ENCODE measurements at places on chromosomes 5 and 9.

DNA sequence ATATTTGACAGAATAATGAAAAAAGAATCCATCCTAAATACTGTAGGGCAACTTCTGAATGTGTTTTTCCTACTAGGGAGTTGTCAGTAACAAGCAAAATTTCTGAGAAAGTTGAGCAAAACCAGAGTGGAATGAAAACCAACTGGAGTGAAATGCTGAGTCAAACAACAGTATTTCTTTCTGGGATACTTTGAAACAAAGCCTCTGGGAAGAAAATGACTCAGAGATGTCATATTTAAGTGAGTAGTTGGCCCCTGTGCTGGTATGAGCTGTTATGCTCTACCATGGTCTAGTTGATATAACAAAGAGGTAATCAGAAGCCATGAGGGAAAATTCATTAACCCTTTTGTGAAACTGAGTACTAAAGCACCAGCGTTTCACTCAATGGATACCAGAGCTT is 372.1 kb upstream of the C9orf72 start:
- no peak for DNase-seq

GRCh38 chr5:125207856-125208255 is 461.4 kb upstream of the ZNF608 start:
- DNase-seq, result no peak

DNA sequence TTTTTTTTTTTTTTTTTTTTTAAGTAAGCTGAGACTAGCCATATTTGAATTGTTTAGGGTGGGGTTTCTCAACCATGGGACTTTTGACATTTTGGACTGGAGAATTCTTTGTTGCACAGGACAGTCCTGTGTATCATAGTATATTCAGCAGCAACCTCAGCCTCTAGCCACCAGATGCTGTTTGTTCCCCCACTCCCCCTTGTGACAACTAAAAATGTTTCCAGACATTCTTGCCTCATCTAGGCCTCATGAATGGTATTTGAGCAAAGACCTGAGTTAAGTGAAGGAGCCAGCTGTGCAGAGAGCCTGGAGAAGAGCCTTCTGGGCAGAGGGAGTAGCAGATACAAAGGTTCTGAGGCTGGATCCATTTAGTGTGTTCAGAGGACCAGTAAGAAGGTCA is 155.9 kb downstream of the SGCD start:
- no peak for DNase-seq

DNA sequence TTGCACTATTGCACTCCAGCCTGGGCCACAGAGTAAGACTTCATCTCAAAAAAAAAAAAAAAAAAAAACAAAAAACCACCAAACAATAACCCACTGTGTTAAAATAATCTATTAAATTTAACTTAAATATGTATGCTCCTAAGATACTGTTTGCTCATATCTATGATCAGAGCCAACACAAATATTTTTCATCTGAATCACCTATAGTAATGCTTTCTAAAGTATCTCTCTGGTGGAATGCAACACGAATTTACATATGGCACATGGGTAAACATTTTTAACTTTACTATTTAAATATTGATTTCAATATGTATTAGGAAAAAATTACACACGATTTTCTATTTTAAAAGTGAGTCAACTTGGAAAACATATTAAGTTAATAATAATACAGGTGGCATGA is 196.4 kb downstream of the RFX3 start:
- no peak for DNase-seq

- no peak for DNase-seq
Observed at GRCh38 chr5:107126341-107126740, 544.4 kb downstream of the EFNA5 start.

GRCh38 chr9:83978992-83979811 is 813 bp downstream of the HNRNPK start:
- peak; percentile 81 for DNase-seq

DNA sequence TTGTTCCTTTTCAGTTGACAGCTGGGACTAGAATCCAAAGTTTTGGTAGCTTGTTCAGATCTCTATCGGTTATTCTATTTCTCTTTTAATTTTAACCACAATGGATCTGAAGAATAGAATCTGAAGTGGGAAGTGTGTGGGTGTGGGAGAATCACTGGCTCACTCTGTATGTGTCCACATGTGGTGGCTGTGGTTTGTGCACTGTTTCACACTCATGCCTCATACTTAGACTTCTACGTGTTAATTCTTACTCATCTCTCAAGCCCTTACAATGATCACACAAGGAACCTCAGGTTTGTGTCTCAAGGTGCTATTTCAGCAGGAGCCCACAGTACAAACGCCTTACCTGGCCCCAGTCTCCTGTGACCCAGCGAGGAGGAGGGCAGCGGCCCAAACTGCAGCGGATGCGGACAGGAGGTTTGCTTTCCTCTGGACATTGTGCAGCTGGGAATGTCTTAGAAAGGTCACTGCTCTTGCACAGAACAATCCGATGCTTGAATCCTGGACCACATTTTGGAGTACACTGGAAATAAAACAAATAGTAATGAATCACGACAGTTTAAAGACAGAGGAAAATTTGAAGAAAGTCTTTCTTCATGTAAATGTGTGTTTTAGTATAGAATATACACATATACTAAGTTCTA is 309.1 kb downstream of the ADAMTS6 start:
- no peak for DNase-seq

GRCh38 chr5:135697251-135697958 is 118.6 kb upstream of the CXCL14 start:
- DNase-seq, result no peak

DNA sequence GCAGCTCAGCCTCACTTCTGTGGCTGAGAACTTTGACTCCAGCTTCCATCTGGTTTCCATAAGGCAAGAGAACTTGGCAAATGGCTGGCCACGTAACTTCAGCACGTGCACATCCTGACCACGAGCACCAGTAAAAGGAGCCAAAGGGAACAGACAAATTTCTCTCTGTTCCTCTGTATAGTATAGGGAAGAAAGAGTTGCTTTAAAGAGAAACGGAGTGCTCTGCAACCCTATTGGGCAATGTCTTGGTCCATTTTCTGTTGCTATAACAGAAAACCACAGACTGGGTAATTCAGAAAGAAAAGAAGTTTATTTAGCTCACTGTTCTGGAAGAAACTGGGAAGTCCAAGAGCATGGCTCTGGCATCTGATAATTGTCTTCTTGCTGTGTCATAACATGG is 558.7 kb downstream of the ACTL7B start:
- DNase-seq, result no peak

GRCh38 chr9:21576331-21577189 is 94.4 kb upstream of the IFNE start:
- DNase-seq, result no peak

DNA sequence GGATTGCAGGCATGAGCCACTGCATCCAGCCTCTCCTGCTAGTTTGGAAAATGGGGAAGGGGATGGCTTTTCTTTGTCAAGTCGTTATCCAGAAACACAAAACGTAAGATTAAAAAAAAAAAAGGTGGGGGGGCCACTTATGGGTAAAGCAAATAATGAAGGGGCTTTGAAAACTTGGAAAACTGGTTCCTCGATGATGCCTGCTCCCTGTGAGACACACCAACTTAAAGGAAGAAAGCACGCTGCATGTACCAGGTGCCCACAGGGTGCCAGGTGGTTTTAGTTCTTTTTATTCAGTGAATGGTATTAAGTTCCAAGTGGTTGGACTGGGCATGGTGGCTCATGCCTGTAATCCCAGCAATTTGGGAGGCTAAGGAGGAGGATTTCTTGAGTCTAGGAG is 170.1 kb downstream of the GOLPH3 start:
- no peak for DNase-seq

DNA sequence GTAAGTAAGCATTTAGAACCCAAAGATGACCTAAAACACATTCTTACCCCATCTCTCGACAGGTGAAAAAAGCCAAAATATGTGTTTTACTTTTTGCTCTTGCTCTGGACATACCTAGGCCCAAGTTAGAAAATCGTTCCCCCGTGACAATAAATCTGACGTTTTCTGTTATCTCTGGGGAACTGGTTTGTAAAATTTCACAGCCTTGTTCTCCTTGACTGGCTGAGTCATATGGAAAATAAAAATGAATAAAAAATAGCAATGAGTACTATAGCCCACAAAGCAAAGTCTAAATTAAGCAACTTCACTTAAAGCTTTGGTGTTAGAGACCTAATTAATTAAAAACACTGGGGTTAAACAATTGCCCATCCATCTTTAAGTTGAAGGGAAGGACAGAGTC is 286.9 kb upstream of the CLINT1 start:
- DNase-seq, result no peak

DNA sequence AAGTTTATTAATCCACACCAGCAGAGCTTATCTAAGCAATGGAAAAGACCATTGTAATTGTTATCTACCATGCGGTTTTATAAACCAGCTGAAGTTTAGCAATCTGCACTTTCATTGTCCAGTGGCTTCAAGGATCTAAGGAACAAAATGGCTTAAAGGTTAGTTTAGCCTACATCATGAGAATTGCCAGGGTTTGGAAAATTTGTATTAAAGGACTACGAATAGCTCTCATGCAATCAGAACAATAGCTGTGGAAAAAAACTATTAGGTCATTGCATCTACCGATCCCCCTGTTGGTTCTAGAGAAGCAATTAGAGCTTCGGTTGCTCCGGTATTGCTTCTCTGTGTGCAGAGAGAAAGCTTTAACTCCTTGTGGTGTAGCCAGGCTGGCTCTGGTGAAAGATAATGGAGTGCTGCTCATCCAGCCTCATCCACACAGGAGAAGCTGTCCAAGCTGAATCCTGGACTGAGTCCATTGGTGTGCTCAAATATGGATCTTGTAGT is 86.3 kb upstream of the SLC12A2 start:
- DNase-seq, result no peak

GRCh38 chr9:118891213-118891612 is 478.0 kb downstream of the BRINP1 start:
- no peak for DNase-seq

- DNase-seq, result no peak
Observed at GRCh38 chr9:98367923-98368322, 112.5 kb upstream of the TBC1D2 start.

- DNase-seq, result no peak
Observed at GRCh38 chr5:179694561-179694960, 4.2 kb upstream of the CANX start.

DNA sequence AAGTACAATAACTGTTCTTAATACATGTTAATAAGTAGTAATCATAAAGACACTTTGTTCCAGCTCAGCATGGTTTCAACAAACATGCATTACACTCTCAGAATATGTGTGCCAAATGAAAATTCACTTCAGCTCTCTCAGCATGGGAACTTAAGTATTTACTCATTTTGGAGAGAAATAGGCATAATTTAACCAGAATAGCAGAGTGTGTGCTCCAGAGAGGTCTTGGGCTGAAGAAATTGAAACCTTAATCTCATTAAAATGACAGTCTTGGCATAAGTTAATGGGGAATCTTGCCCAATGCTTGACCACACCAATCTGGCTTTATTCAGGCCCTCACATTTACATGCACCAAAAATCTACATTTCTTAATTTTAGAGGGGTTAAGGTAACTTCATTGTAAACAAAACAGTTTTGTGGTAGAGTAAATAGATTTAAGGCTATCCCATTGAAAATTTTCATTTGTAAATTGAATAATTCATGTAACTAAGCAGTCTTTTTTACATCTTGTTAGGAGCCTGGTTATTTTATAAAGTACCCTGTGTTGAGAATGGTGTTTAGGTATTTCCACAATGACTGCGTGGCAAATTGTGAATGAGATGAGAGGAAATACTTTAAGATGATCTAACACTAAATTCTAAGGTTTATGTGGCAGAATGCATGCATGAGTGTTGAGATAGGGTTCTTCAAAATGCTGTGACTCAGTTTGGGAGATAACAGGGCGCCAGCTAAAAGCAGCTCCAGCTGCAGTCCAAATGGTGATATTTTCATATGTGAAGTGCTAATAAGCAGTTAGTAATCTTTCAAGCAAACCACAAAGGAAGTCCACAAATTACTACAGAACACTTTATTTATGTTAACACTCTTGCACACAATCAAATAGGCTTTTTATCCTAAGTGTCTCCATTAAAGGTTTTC is 11.3 kb upstream of the LOX start:
- no peak for DNase-seq
